ENCODE measurements at places on chromosomes 4 and X.

GRCh38 chr4:41318839-41319530 lies 62.3 kb downstream of the UCHL1 start:
- DNase-seq, result no peak

GRCh38 chrX:10749113-10749512 lies 128.7 kb upstream of the MID1 start:
- DNase-seq, result no peak

DNA sequence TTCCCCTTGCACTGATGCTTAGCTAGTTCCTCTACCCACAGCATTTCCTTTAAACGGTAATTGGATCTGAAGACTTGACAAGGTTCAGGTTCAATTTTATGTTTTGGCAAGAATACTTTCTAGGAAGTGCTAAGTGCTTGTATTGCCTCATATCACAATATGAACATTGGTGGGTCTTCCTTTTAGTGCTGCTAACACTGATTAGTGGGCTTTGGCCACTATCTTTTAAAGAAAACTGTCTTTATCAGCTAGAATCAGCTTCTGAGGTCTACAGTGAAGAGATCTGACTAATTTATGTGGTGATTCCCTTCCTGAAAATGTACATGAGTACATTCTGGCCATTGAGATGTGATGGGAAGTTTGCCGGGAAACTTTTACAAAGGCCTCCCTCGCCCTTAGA lies 316.7 kb upstream of the KLF3 start:
- no peak for DNase-seq

GRCh38 chr4:73608689-73609594 lies 11.3 kb downstream of the RASSF6 start:
- DNase-seq, result no peak

DNA sequence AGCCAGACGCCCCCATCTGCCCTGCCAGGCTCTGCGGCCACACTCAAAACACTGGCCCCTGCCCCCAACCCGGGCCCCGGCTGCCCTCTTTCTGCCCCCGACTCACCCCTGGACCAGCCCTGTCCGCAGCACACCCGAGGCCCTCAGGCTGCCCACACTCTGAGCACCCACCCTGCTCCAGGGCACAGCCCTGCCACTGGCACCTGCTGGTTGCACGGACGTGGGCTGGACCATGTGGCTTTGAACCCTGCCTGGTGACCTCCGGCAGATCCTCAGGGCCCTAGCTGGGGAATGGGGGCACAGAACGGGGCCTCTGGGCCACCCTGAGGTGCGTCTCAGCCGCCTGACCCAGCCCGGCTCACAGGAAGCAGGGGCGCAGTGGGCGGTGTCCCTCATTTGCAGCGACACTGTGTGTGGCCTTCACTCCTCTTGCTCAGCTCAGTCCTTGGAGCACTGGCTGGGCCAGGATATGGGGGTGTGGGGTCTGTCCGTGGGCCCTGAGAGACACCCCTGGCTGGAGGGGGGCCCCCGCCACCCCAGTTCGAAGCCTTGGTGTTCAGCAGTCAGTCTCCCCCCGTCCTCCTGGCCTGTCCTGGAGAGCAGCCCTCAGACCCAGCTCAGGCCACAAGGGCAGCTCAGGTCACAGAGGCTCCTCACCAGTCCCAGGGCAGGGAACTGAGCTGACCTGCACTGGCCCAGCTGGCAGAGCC lies 73.2 kb downstream of the FAM53A start:
- no peak for DNase-seq

DNA sequence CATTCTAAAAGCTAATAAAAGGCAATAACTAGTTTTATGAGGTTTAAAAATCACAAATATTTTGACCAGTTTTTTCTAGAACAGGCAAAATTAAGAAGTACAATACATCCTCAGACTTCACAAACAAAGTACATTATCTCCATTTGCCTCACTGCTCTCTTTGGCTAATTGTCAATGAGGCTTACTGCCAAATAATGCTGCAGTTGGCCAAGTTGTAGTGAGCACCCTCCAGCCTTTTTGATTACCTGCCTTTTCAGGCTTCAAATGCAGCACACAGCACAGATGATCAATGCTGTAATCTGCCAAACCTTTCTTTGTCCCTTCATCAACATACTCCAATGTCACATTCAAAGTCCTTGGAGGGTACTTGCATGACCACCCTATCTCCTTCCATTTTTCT lies 605.2 kb downstream of the KLHL13 start:
- DNase-seq, result no peak

- no peak for DNase-seq
These were observed 588.8 kb downstream of the ANKRD50 start for GRCh38 chr4:124123721-124124120.

DNA sequence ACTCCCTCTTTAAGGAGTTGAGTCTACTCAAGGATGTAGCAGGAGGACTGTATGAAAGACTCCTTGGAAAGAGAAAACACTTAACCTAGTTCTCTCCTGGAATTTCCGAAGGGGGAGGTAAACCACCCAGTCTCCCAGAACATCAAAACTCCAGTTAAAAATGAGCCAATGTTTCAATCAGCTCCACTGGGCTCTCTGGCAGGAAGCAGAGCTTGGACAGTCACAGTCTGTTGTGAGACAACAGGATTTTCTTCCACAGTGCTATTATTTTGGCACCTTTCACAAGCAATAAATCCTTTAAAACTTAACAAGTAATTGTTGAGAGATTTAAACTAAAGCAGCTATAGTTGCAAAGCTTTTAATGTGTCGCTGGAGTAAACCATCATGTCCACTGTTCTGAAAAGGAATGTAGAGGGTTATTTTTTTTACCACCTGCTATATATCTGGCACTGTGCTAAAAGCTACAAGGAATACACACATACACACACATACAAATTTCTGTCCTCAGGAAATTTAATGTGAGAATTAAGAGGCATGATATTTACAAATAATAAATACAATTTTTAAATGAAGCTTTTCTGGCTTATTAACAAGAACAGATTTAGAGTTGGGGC lies 229.2 kb upstream of the INTU start:
- no peak for DNase-seq

- no peak for DNase-seq
These were observed 8.5 kb downstream of the PTTG2 start for GRCh38 chr4:37968747-37969146.

- DNase-seq, result no peak
These were observed 131.8 kb upstream of the ENPEP start for GRCh38 chr4:110344165-110344564.

DNA sequence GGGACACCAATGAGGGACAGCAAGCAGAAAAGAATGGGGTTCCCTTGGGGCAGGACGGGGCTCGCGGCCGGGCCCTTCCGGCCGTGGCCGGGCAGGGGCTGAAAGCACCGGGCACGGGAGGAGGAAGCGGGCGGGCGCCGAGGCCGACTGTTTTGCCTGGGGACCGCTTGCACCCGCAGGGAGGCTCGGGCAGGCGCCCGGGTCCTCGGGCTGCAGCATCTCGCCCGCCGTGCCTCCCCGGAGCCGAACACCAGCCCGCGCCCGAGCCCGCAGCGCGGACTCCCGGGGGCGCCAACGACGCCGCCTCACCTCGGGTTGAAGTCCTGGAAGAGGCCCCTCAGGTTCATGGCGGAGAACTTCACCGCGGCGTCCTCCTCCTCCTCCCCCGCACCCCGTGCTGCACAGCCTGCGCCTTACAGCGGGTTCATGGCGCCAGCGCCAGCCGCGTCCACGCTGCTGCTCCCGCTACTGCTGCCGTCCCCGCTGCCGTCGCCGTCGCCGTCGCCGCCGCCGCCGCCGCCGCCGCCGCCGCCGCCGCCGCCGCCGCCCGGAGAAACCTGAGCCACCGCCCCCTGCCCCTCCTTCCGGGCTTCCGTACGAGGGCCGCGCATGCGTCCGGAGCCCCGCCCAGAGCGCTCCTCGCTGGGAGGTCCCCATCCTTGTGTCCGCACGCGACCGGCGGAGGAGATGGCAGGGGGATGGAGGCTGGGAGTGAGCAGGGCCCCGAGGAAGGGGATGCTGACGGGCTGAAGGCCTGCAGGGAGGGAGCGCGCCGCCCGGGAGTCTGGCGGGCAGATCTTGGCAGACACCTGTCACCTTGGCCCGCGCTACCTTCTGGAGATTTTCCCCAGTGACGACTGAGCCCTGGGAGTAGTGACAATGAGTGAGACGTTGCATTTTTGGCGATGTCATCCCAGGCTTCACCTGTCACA lies at the start of gene TMEM185A:
Gene TMEM185A, minus strand, starts transcription at position 559 of the 932 bp plus-strand sequence. Its CDS starts 212 bp downstream, at position 347.
- DNase-seq, result peak; percentile 39

DNA sequence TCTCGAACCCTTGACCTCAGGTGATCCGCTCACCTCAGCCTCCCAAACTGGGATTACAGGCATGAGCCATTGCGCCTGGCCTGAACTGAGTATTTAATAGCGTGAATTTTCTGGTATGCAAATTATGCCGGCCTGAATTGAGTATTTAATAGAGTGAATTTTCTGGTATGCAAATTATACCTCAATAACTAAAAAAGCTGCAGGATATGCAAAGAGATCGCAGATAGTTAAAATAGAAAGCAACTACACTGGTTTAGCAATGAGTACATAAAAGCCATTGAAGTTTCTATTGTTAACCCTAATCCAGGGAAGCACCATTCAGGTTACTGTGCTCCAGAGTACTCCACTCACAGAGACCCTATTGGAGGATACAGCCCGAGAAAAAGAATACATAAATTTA lies 22.8 kb downstream of the FBXW7 start:
- no peak for DNase-seq

DNA sequence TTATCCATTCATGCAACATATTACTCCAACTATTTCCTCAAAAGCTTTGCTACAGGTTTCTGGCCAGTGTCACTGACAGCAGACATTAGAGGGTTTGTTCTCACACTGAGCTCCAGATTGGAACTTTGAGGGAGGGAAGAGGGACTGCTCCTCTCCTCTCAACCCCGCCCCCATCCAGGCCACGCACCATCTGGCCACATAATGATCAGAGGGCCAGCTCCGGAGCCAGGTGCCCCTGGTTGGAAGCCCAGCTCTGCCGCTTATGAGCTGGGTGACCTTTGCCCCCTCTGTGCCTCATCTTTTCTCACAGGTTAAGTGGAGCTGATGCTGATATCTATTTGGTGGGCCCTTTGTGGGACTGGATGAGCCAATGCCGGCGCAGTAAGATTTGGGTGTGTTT lies 55.8 kb downstream of the C4orf50 start:
- no peak for DNase-seq

DNA sequence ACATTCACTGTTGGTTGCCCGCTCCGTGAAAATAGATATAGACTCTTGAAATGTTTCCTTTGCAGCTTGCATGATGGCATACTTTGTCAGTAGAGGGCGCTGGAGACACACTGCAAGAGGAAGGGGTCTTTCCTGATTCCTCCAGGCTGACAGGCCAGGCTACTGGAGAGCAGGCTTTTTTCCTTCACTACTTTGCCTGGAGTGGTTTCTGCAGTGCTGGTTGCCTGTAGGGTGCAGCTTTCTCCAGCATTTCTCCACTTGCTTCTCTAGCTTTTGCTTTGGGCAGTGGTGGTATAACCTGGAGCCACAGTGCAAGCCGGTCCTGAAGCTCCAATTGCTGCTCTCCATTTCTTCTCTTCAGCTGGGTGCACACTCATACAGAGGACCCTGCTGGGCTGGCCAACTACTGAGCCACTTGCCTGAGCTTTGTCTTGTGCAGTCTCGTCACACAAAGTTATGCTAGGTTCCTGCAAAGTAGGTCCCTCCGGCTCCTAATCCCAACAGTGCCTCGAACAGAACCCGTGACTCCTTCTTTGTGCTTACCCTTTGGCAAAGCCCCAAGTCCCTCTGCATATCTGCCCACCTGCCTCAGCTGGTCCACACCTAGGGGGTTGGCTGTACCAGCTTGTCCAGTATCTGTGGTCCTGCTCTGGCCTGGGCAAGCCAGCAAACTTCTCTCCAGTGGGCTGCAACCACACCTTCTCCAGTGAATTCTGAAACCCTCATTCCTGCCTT lies 46.3 kb downstream of the RASSF6 start:
- DNase-seq, result peak; percentile 63

DNA sequence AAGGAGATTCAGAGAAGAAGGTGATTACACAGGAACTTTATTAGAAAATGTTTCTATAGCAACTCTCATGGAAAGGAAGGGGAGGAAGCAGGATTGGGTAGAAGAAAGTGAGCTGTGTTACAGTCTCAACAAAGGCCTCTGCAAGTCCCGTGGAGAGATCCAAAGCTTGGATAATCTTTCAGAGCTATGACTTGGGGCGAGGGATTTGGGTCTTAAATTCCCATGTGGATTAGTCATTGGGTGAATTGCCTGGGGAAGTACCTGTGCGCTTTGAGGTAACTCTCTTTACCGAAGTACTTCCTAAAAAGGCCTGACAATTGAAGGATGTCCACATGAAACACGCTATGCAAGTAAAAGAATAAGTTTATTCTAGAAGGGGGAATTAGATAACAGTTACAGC lies 133.8 kb upstream of the ANKRD50 start:
- no peak for DNase-seq

GRCh38 chr4:168857546-168858314 lies 152.3 kb downstream of the CBR4 start:
- no peak for DNase-seq

- no peak for DNase-seq
These were observed 28.9 kb upstream of the ACSL1 start for GRCh38 chr4:184854673-184855072.

DNA sequence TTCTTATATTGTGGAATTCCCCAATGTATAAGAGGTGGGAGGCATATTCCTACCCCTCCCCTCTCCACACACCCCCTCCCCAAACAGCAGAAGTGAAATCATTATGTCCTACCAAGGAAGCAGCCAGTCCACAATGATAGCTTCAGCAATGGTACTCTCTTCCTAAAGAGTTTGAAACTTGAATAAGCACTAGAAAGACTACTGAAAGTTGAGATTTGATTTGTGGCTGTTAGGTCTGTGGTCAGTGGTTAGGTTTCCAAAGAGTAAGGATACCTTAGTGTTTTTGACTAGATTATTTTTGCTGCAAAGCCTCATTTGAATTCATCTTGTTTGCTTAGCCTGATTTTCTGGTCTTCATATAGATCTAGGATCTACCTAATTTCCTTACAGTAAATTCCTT lies 242.2 kb downstream of the DKK2 start:
- no peak for DNase-seq

- DNase-seq, result no peak
These were observed 55.7 kb upstream of the PPARGC1A start for GRCh38 chr4:23945451-23946017.

GRCh38 chr4:101699441-101700124 lies 90.9 kb upstream of the BANK1 start:
- no peak for DNase-seq

GRCh38 chr4:18318682-18319388 lies 297.3 kb upstream of the LCORL start:
- no peak for DNase-seq

GRCh38 chrX:20147561-20147960 lies 5.9 kb upstream of the EIF1AX start:
- DNase-seq, result no peak

- DNase-seq, result no peak
These were observed 54.7 kb downstream of the AMER1 start for GRCh38 chrX:64150775-64151174.

- no peak for DNase-seq
These were observed 316.9 kb upstream of the AMOT start for GRCh38 chrX:113157496-113157895.

GRCh38 chrX:150256297-150256650 lies 106.8 kb upstream of the MAMLD1 start:
- no peak for DNase-seq

GRCh38 chr4:159358226-159358625 lies 255.3 kb downstream of the RAPGEF2 start:
- DNase-seq, result peak; percentile 16

GRCh38 chr4:41640906-41641305 lies 102.9 kb downstream of the LIMCH1 start:
- DNase-seq, result no peak

- DNase-seq, result no peak
These were observed 76.4 kb downstream of the ZFYVE28 start for GRCh38 chr4:2341911-2342652.
